ENCODE measurements at places on chromosomes 11 and 22. TPM values are rescaled to one million over a fixed set of nuclear protein-coding genes. Genes with fewer than 3 reads are reported as not detected.

CNGA4 gene
- 0.34 TPM for polyA plus RNA-seq

DDI1 gene
- not detected for polyA plus RNA-seq

NECTIN1 gene
- polyA plus RNA-seq: 24.1 TPM

CARD10 gene
- polyA plus RNA-seq: 15.3 TPM

C11orf54 gene
- polyA plus RNA-seq: 167 TPM

APOBEC3H gene
- polyA plus RNA-seq: not detected

DCHS1 gene
- polyA plus RNA-seq: 33.3 TPM

C11orf86 gene
- not detected for polyA plus RNA-seq

CRYBB3 gene
- 0.50 TPM for polyA plus RNA-seq

OR6Q1 gene
- not detected for polyA plus RNA-seq

OR10A2 gene
- 0.04 TPM for polyA plus RNA-seq

ARVCF gene
- polyA plus RNA-seq: 17.5 TPM

OR52I1 gene
- not detected for polyA plus RNA-seq

SULT4A1 gene
- 3.3 TPM for polyA plus RNA-seq

PTS gene
- 55.1 TPM for polyA plus RNA-seq

ACCSL gene
- not detected for polyA plus RNA-seq

MUC6 gene
- 0.66 TPM for polyA plus RNA-seq

TEX54 gene
- 0.63 TPM for polyA plus RNA-seq

OR8D4 gene
- polyA plus RNA-seq: not detected

CDON gene
- polyA plus RNA-seq: 27.8 TPM

RFPL2 gene
- not detected for polyA plus RNA-seq

NRIP3 gene
- polyA plus RNA-seq: 1.2 TPM

IGSF9B gene
- polyA plus RNA-seq: 6.8 TPM

SLC5A4 gene
- 2.5 TPM for polyA plus RNA-seq

USH1C gene
- 71.2 TPM for polyA plus RNA-seq

CRACR2B gene
- polyA plus RNA-seq: 12.6 TPM

CCDC88B gene
- 5.2 TPM for polyA plus RNA-seq

GAB4 gene
- polyA plus RNA-seq: not detected

CYB5R2 gene
- polyA plus RNA-seq: 31.0 TPM

EMID1 gene
- 7.7 TPM for polyA plus RNA-seq

MUC2 gene
- polyA plus RNA-seq: not detected

FOLR2 gene
- 11.9 TPM for polyA plus RNA-seq
